ENCODE measurements at places on chromosomes 1 and 21.
A peak's percentile ranks its signal among the peaks of the same experiment; 100 is the strongest.

GRCh38 chr1:202935844-202936243, 8.8 kb upstream of the KLHL12 start:
- no peaks in the 10 kb centered on the region for H3K27me3 ChIP-seq
- H3K27ac ChIP-seq = no peak overlapping the region
- peaks cover 17% of the 10 kb centered on the region for H3K36me3 ChIP-seq
- no peak overlapping the region for H3K4me3 ChIP-seq

DNA sequence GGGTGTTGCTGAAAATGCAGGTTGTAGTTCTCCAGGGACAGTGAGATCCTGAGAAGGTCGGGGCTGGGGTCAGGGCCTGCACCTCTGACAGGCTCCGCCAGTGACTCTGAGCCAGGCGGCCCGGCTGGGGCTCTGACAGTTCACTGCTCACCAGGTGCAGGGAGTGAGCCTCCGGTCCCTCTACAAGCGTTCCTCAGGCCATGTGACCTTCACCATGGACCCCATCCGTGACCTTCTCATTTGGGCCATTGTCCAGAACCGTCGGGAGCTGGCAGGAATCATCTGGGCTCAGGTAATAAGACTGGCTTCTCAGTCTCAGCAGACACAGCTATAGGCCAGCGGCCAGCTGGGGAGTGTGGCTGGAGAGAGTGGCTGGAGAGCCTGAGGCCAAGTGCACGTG, 41.8 kb downstream of the TRPM2 start:
- H3K4me3 ChIP-seq = no peak overlapping the region
- peak; percentile 31 for DNase-seq
- no peaks in the 10 kb centered on the region for H3K36me3 ChIP-seq

GRCh38 chr1:116123837-116124533, 12.8 kb downstream of the MAB21L3 start:
- no peaks in the 10 kb centered on the region for H3K4me1 ChIP-seq
- H3K27me3 ChIP-seq = no peaks in the 10 kb centered on the region
- no peak overlapping the region for H3K27ac ChIP-seq

DNA sequence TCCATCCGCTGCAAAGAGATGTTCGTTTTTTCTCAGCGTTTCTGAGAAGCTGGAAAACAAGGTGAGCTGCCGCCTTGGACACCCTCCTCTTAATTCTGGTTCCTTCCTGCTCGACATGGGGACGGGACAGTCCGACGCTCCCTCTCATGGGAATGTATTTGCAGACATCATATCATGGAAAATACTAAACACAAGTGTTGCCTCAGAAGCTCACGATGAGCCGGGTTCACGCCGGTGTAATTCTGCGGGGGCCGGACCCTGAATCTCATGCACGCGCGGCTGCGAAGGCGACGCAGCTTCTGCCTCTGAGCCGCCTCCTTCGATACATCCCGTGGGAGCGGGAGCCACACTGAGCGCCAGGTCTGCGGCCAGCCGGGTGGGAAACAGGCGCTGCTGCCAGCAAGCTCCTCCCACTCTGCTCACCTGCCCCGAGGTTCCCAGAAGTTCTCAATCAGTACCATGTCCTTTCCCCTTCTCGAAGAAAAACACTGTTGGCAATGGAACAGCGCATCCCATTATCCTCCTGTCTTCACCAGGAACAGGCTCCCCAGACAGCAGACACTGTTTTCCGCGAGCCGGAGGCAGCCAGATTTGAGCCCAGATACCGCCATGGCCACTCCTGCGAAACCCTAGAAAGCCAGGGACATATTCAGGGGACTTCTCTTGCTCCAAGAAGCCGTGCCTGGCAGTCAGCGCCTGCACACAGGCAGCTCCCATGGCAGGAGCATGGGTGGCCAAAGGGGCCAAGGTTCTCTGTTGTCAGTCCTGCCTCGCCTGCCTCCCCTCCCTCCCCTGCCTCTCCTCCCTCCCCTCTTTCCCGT, 98.0 kb downstream of the WDR4 start:
- no peaks in the 10 kb centered on the region for H3K36me3 ChIP-seq
- H3K4me3 ChIP-seq = no peak overlapping the region
- no peaks in the 10 kb centered on the region for H3K27me3 ChIP-seq
- H3K27ac ChIP-seq = no peak overlapping the region
- DNase-seq = no peak

DNA sequence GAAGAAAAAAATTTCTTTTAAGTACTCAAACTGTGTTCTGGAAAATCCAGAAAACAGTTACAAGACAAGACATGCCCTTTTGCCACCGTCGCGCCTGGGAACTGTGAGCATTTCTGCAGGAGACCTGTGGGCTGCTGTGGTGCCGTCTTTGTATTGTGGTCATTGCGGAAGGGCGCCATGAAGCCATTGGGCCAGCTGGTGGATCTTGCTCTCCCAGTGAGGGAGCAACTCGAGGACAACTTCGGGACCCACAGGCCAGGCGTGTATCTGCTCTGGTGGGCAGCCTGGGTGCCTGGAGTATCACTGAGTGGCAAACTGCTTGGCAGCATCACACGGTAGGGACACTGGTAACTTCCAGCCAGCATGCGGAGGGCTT, 3.8 kb upstream of the THEMIS2 start:
- peak overlapping the region; percentile 44 for H3K27ac ChIP-seq
- H3K27me3 ChIP-seq = no peaks in the 10 kb centered on the region
- H3K4me1 ChIP-seq = peaks cover 18% of the 10 kb centered on the region
- no peak for DNase-seq
- H3K4me3 ChIP-seq = no peak overlapping the region

GRCh38 chr1:180003026-180003695, 48.6 kb downstream of the CEP350 start:
- H3K4me1 ChIP-seq = no peaks in the 10 kb centered on the region
- no peaks in the 10 kb centered on the region for H3K27me3 ChIP-seq
- no peak overlapping the region for H3K4me3 ChIP-seq
- DNase-seq = no peak
- no peaks in the 10 kb centered on the region for H3K36me3 ChIP-seq

DNA sequence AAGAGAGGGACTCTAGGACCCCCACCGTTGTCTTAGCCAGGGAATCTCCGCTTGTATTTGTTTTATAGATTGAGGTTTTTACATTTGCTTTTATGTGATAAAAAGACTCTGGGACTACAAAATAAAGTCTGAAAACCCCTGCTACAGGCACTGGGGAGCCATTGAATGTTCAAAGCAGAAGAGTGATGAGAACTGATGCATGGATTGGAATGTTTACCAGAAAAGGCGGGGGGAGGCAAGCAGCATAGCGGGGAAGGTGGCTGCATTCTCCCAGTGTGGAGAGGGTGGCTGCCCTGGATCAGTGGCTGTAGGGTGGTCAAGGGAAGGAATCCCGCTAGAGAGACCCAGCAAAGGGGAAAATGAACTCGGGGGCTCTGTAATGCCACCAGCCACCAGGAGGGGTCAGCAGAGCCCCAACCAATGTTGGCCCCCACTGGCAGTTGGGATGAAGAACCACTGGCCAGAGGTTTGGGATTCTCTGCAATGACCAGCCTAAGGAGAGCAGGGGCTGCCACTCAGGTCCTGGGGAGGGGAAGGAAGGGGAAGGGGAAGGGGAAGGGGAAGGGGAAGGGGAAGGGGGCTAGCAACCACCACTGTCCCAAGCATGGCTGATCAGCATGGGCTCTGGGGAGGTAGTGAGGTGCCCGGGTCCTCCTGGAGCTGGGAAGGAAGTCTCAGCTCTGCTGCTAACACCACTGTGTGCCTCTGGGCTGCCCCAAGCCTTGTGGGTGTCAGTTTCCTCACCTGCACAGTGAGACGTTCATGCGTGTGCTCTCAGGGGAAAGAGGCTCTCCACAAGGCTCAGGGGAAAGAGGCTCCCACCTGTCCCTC, 19.2 kb upstream of the PEF1 start:
- no peaks in the 10 kb centered on the region for H3K36me3 ChIP-seq
- H3K27me3 ChIP-seq = no peaks in the 10 kb centered on the region
- DNase-seq = no peak
- no peak overlapping the region for H3K27ac ChIP-seq
- H3K4me3 ChIP-seq = no peak overlapping the region
- H3K4me1 ChIP-seq = peaks cover 16% of the 10 kb centered on the region

DNA sequence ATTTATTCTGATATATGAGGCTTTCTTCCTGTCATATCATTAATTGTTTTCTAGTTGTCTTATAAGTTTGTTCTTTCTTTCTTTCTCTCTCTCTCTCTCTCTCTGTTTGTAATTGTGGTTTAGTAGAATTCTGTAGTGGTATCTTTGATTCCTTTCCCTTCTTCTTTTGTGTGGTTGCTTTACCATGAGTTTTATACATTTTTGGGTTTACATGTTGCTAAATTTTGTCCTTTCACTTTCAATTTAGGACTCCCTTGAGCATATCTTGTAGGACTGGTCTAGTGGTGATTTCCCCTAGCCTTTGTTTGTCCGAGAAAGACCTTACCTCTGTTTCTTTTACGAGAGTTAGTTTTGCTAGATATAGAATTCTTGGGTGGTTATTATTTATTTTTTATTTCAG, 162.3 kb upstream of the CHRM3 start:
- no peak overlapping the region for H3K4me3 ChIP-seq
- no peak for DNase-seq
- H3K27ac ChIP-seq = no peak overlapping the region
- H3K27me3 ChIP-seq = no peaks in the 10 kb centered on the region

GRCh38 chr1:217109928-217110327, 386.7 kb upstream of the ESRRG start:
- no peak overlapping the region for H3K27ac ChIP-seq
- H3K36me3 ChIP-seq = no peaks in the 10 kb centered on the region
- H3K27me3 ChIP-seq = no peaks in the 10 kb centered on the region

DNA sequence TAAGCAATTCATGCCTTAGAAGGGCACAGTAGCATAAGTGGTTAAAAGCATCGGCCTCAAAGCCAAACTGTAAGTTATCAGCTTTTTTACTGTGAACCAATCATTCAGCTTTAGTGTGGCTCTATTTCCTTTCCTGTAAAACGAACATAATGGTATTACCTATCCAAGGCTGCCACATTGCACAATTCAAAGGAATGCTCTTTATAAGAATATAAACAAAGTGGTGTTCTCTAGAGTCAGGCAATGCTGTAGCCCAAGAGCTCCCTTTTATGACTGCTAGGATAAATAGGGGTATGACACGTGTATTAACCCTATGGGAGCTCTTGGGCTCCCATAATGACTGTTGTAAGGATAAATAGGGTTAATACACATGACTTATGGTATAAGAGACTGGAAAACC, 25.4 kb downstream of the INTS7 start:
- H3K27ac ChIP-seq = no peak overlapping the region
- peaks cover 21% of the 10 kb centered on the region for H3K36me3 ChIP-seq
- H3K27me3 ChIP-seq = no peaks in the 10 kb centered on the region
- no peak for DNase-seq
- no peak overlapping the region for H3K4me3 ChIP-seq

GRCh38 chr1:209503196-209503595, 80.3 kb upstream of the CAMK1G start:
- H3K4me3 ChIP-seq = no peak overlapping the region
- no peak overlapping the region for H3K27ac ChIP-seq
- no peaks in the 10 kb centered on the region for H3K27me3 ChIP-seq
- H3K4me1 ChIP-seq = no peaks in the 10 kb centered on the region

- H3K27me3 ChIP-seq = no peaks in the 10 kb centered on the region
- H3K4me1 ChIP-seq = peaks cover 15% of the 10 kb centered on the region
- no peak overlapping the region for H3K4me3 ChIP-seq
- no peak for DNase-seq
- H3K27ac ChIP-seq = no peak overlapping the region
Observed at GRCh38 chr1:31977385-31978131, 36.1 kb upstream of the KHDRBS1 start.

- H3K4me3 ChIP-seq = peak within 1 kb of the TSS; percentile 11
- peak; percentile 88 for DNase-seq
- peaks cover 15% of the 10 kb centered on the region for H3K27me3 ChIP-seq
- peak within 1 kb of the TSS; percentile 76 for H3K27ac ChIP-seq
- peaks cover 13% of the 10 kb centered on the region for H3K4me1 ChIP-seq
Observed at GRCh38 chr1:26959722-26960624, at the start of gene KDF1. KDF1 (minus strand) TSS chr1:26960468; CDS start chr1:26952380, 8,088 bp downstream.

Measured in upper lobe of left lung (tissue), 6 donors.